Stimulated activated CD8-positive, alpha-beta memory T cell treated with anti-CD3 and anti-CD28 coated beads, Interleukin-15, amount 100 ng/mL, for 1 hour (primary cell): ENCODE measurements at places on chromosomes 1 and 21.

GRCh38 chr1:44810101-44810761 lies 1.9 kb downstream of the BTBD19 start:
- no peak for DNase-seq

- no peak for DNase-seq
Observed at GRCh38 chr1:168433238-168433637, 110.6 kb downstream of the XCL2 start.

GRCh38 chr1:103517380-103518047 lies 8.0 kb upstream of the RNPC3 start:
- no peak for DNase-seq

GRCh38 chr1:241640149-241640866 lies at the start of the genes CHML and OPN3:
CHML (minus strand) TSS chr1:241640369; CDS start chr1:241635766, 4,603 bp downstream.
OPN3 (minus strand) TSS chr1:241640369; CDS start chr1:241640254, 115 bp downstream.
- peak; percentile 75 for DNase-seq

DNA sequence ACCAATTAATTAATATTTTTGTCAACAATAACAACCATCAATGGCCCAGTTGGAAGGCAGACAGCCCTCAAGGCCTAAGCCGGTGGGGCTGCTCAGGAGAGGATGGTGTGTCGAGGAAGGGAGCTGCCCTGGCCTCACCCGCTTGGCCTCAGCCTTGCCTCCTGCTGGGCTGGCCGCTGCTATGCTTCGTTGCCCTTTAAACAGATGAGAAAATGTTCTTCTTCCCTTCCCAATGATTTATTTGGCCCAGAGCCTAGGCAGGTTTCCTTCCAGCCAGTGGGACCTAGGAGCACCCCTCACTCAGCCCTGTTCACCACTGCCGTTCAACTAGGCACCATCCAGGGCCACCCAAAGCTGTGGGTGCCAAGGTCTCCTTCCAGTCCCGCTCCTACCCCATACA lies 3.1 kb upstream of the ADGRB2 start:
- no peak for DNase-seq

DNA sequence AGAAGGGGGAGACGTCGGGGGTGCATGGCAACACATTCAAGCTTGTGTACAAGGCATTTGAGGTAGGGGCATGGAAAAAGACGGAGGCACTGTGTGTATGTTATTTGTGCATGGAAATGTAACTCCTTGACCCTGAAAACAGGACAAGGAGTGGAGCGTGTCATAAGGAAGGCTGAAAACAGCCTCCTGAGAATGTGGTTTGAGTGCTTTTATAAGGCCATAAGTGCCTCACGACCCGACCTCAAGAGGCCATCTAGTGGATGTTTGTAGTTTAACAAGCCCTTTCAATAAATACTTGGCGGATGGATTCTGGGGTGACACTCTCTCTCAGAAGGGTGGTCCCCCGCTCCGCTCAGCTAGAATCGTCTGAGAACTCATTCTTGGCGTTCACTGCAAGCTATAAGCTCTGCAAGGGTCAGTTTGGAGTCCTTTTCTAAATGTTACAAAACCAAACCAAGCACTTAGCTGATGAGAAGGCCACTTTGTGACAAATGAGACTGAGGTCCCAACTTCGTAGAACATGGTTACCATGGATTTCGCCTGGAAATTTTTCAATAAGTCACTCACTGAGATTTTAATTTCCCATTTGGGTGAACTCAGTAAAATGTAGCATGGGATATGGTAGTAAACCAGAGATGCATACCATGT lies 38.8 kb upstream of the CLCA4 start:
- DNase-seq: no peak

DNA sequence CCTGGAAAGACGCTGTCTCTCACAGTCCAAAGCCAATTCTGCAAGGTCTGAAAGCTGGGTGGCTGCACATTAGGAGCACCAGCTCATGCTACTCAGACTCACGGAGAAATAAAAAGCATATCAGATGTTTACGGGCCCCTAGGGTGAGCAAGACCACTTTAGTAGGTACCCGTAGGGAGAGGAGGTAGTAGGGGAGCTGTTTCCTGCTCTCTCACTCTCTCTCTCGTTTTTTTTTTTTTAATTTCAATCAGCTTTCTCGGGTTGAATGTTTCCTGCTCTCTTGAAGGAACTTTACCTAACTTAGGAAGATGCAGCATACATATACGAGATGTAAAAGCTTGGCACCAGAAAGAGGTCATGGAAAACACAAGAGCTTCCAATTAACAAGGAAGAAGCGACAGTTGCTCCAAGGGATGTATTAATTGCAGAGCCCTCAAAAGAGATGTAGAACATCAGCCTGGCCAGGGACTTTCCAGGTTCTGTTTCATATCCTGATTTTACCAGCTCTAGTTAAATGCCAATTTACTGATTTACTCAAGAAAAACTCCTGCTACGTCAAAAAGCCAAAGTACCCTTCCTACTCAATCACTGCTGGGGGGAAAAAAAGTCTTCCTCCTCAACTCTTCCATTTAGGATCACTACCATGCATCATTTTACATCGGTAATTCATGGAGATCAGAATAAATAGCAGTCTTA lies 3.1 kb downstream of the LORICRIN start:
- DNase-seq: no peak

DNA sequence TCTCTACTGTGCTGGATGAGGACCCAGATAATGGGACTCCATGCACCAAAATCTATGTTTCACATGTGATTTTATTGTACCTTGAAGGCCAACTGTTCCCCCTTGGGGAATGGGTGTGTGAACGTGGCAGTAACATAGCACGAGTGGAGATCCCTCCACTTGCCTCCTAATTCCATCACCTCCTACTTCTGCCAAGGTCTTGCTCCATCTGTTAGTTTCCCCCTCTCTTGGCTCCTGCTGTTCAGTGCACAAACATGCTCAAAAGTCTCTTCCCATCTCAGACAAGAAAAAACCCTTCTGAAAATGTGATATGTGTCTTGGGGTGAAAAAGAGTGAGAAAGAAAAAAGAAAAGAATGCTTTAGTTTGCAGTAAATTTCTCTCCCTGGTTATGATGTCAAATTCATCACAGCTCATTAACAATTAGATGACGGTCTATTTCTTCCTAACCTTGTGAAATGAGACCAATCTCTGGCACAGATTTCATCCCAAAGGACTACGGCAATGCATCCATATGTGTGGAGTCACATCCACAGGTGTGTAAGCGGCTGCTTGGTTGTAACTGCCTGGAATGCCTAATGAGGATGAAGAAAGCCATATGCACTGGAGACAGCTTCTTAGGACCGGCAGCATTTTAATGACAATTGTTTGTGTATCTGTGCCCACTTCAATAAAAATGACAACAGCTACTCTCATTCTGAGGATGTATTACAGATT lies 79.3 kb upstream of the DIRAS3 start:
- no peak for DNase-seq
